Islet precursor cell (in vitro differentiated cells): ENCODE measurements at places on chromosomes 5 and 9.

GRCh38 chr5:140261403-140262171 lies 41.3 kb downstream of the PFDN1 start:
- peak; percentile 82 for DNase-seq

DNA sequence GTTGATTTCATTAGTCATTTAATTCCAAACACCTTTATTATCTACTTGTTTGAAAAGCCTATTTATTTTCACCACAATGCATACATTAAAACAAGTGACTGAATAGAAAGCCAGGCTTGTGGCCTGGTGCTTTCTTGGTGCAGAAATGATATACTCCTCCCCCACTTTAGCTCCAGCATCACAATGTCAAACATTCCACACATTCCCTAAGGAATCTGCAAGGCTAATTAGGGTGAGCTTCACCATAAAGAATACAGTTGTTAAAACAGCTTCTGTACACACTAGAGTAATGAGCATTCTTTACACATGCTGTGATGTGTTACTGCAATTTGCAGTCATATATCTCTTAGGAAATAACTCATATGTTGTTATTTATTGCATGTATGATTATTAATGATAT lies 705.7 kb downstream of the CETN3 start:
- peak; percentile 76 for DNase-seq

GRCh38 chr5:52469420-52469819 lies 318.3 kb upstream of the ITGA1 start:
- no peak for DNase-seq

- DNase-seq: no peak
Measured at GRCh38 chr5:149931992-149932436, 12.6 kb downstream of the PDE6A start.

DNA sequence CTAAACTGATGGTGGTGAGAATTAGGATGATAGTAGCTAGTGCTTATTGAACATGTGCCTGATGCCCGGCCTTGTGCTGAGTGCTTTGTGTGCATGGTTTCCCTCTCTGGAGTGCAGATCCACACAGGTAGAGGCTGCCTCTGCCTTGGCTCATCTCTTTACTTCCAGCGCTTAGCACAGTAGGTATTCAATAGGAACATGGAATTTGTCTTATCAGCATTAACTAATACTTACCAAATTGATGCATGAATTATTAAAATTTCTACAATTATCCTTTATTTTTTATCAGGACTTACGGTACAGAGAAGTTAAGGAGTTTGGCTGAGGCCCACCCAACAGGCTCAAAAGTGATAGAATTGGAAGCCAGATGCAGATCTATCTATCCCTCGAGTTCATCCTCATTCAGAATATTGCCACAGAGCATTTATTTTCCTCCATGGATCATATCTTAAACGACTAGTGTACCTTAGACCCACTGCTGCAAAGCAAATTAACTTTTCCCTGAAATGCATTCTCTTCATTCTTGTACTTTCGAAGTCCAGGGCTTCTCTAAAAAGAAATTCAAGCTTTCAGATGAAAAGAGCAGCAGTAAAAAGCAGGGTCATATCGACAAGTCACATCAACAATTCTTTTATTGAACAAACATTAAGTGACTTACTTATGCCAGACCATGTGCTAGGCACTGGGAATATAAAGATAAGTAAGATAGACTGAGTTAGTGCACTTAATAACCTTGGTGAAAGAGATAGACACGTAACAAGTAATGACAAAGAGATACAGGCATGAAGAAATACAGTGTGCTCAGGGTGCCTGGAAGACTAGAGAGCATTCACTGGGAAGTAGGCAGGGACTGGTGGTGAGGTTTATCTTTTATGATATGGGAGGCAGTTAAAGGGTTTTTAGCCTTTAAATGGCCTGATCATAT lies 290.0 kb downstream of the ARRDC3 start:
- DNase-seq: no peak

- peak; percentile 96 for DNase-seq
Measured at GRCh38 chr5:140557136-140557805, at the start of gene SRA1. Gene SRA1 (minus strand): TSS chr5:140557473. CDS start chr5:140557452, 21 bp downstream.

DNA sequence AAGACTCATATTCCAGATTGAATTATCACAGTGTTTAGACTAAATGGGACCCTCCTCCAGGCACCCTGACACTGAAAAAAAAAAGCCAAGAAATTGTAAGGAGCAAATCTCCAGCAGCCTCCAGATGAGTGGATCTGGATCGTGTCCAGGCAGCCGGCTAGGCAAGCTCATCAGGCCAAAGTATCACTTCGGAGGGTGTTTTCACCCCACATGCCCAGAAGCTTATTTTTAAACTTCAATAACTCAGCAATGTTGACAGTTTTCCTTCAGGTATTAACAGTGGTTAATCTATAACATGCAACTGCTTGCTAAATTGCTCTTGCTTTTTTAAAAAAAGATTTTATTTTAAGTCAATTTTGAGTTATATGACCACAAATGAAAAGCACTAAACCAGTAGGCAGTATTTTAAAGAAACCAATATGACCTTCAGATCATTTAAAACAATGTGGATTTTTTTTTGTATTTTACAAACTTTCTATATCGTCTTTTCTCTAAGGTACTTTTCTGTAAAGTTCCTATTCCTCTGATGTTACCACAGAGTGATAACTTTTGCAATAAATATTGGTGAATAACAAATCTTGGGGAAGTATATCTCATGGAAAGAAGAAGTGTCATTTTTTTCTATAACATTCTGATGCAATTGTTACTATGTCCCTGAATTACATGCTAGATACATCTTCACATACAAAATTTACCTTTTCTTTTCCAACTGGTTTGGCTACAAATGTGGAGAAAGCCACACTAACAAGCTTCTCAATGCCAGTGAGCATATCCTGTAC lies 30.7 kb downstream of the ACOT12 start:
- no peak for DNase-seq
